Iris pigment epithelial cell (primary cell): ENCODE measurements at places on chromosomes 11 and 22.

- DNase-seq = no peak
These were observed 264.7 kb upstream of the B3GAT1 start for GRCh38 chr11:134676516-134677287.

- peak; percentile 26 for DNase-seq
These were observed 60.0 kb downstream of the SPECC1L start for GRCh38 chr22:24330636-24331035.

- no peak for DNase-seq
These were observed 38.8 kb downstream of the IRAG1 start for GRCh38 chr11:10654811-10655150.

DNA sequence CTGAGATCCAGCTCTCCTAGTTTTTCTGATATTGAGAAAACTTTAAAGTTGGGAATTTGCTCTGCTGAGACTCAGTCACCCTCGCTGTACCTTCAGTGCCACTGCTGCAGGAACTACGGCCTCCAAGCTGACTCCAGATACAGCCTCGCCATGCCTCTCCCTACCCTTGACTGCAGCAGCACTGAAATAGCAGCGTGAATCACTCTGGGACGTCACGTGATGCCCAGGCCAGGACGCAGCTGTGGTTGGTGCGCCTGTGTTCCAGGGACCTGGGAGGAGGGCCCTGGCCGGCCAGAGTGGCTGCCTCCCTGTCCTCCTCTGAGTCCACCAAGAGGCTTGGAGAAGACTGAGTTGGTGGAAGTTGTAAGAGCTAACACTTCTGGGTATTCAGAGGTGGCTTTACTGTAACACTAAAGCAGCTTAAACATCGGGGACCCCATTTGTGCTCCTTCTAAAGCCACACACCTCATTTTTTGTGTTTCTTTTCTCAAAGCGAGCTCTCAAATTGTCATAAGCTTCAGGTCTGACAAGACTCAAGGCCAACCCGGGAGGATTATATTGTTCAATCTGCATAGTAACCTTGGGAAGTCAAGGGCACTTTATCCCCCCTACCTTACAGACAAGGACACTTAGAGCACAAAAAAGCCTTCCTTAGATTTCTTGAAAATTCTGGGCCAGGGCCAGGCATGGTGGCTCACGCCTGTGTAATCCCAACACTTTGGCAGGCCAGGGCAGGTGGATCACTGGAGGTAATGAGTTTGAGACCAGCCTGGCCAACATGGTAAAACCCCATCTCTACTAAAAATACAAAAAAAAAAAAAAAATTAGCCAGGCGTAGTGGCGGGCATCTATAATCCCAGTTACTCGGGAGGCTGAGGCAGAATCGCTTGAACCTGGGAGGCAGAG lies 4.2 kb upstream of the STIP1 start:
- DNase-seq = peak; percentile 94

DNA sequence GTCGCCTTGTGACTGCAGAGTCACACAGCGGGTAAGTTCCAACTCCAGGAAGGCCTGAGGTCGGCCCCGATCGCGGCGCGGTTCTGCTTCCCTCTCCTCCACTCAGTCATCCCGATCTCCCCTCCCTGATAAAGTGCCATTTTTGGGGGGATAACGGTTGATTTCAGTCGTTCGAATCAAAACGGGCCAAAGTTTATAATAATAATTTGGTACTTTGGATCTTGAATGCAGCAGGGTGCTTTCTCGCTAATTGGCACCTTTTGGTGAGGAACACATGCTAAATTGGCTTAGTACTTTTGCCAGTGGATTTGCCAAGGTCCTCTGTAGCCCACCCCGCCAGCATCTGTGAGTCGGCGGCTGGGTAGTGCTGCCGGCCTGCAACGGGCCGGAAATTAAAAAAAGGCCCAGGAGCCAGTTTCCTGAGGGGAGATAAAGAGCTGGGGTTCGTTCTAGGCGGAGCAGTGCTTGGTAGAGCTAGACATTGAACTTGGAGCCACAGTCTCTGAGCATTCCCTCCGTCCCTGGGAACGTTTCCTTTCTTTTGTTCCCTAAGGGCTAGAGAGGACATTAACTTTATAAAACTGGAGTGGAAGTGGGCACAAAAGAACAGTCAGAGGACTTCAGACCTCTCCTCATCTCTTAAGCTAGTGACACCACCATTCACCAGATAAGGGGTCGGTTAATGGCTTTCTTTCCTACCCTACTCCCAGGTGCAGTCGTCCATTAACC lies 997 bp downstream of the UBE2L3 start:
- peak; percentile 52 for DNase-seq

DNA sequence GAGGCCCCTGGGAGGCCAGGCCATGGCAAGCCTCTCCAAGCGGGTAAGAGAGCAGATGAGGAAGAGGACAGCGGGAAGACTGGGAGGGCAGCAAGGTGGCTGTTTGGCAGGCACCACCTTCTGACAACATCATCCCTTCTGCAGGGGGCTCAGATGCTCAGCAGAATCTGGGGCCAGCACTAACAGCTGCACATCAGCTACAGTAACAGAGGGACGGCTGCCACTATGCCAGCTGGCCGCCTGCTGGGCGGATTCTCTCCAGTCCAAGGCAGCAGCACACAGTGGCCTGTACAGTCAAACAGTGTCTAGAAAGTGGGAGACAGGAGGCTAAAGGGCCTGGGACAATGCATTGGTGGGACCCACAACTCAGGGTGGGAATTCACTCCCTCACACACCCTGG lies 10.7 kb upstream of the TXN2 start:
- DNase-seq = no peak

DNA sequence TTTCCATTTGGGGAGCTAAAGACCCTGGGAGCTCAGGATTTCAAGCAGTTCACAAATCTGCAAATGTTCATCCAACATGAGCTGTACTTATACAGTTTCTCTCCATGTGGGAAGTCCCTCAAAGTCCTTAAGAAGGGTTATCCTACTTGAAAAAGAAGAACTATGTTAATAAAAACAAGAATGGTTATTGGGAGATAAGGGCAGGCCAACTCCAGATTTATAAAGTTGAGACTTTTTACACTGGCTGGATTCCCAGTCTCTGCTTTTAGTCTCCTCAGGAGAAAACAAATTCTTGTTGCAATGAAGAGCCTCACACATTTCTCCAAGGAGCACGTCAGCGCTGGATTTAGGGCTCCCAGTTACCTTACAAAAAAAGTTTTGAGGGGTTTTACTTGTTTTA lies 34.2 kb upstream of the CTTN start:
- DNase-seq = peak; percentile 19

GRCh38 chr11:68610452-68611116 lies 73.8 kb upstream of the GAL start:
- peak; percentile 17 for DNase-seq

GRCh38 chr11:122711831-122712381 lies 56.4 kb downstream of the UBASH3B start:
- no peak for DNase-seq

DNA sequence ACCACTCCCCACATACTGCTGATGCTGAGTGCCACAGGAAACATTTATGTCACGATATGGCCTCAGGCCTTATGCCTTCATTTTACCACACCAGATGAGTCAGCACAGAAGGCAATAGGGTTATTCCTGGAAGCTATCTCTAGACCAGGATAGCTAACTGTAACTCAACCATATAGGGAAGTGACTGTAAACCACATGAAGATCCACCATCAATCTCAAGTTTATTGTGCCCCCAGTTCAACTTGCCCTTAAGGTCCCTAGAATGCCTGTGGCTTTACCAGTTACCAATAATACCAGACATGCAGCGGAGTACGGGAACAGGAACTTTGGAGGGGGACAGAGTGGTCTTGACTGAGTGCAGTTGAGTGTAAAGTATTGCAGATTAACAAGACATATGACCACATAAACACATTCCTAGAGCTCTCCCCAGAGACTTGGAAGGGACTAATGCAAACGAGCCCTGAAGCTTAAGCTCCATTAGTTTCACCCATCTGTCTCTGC lies 180.9 kb downstream of the KIF18A start:
- peak; percentile 89 for DNase-seq

- no peak for DNase-seq
These were observed 6.3 kb downstream of the FGF3 start for GRCh38 chr11:69812946-69813345.

DNA sequence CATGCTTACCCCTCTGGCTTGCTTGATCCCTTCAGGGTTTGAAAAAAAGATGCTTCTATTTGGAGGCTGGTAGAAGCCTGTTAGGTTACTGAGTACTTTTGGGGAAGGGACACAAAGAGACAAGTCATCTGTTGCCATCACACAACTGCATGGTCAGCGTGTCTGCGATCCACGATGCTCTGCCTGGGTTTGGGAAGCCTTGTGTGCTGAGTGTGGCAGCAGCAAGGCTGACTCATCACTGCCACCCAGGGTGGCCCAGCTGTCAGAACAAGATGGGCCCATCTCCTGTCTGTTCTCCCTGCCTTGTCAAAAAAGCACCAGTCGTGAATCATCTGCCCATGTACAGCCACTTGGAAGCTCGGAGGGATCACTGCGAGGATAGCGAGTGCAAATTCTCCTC lies 26.2 kb downstream of the UBASH3B start:
- DNase-seq = no peak

DNA sequence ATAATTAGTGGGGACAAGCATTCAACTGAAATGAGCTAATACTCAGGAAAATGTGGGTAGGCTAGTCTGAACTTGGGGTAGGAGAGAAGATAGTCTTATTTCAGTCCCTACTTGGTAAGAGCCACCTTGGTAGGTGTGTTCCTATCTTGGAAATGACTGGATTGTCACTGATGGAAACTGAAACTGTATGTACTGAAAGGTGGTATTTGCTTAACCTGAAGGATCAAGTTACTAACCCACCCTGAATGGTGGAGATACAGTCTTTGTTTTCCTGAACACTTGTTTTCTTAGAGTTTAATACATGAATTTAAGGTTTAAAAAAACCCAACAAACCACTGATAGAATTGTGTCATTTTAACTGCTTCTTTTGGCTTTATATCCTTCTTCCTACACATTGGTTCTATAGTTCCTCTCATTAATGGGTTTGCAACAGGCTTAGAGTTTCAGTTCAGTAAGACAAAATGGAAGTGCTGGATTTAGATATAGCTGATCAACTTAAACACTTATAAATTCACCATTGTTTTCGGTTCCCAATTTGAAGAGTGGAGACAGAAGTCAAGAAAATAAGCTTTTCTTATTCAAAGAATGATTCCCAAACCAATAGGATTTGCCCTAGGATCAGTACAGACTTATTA lies 4.2 kb downstream of the FAR1 start:
- DNase-seq = no peak

DNA sequence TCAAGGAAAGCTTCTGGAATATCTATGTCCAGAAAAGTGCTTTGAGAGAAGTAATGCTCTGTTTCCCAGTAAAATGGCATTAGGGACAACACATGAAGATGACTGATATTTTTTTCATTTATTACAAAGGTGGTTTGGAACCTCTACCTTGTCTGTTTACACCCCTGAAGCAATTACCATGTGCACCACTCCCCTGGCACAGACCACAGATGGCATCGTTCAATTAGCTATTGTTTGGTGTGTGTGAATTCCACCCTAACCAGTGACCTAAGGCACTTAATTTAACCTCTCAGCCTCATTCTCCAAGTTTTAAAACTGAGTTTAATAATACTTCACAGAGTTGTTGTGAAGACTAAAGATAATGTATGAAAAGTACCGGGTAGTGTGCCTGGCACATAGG lies 127.6 kb upstream of the BMAL1 start:
- DNase-seq = no peak

GRCh38 chr11:65888163-65888814 lies at the start of gene FIBP:
TSS of gene FIBP (minus strand) at chr11:65888471. CDS start at chr11:65888418, 53 bp downstream.
- DNase-seq = peak; percentile 98

DNA sequence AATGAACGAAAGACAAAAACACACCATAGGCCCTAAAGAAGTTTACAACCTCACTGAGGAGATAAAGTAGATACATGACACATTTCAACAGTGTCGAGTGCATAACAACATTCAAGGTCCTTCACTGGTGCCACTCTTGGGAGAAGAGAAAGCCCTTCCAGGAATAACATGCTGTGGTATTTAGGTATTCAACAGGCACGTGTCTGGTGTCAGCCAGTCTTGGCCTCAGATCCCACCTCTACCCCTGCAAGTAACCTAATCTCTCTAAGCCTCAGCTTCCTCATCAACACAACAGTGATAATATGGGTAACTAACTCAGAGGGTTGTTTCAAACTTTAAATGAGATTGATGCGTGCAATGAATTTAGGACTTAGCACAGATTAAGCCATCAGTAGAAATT lies 235.0 kb upstream of the ZC3H12C start:
- DNase-seq = peak; percentile 13

DNA sequence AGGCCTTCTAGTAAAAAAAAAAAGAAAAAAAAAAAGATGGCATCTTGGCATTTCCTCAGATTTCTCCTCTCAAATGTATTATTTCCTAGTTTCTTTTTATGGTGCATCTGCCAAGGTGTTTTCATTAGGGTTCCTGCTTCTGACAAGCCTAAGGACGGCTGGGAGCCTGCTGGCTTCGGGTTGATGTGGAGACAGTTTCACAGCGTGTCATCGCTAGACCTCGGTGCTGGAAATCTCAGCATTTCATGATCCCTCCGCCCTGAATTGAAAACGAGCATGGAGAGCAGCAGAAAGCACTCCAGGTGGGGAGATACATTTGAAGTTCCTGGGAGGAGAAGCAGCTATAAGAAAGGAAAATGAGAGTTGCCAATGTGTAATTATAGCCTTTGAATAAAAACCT lies 283.9 kb upstream of the CNTN5 start:
- DNase-seq = no peak

DNA sequence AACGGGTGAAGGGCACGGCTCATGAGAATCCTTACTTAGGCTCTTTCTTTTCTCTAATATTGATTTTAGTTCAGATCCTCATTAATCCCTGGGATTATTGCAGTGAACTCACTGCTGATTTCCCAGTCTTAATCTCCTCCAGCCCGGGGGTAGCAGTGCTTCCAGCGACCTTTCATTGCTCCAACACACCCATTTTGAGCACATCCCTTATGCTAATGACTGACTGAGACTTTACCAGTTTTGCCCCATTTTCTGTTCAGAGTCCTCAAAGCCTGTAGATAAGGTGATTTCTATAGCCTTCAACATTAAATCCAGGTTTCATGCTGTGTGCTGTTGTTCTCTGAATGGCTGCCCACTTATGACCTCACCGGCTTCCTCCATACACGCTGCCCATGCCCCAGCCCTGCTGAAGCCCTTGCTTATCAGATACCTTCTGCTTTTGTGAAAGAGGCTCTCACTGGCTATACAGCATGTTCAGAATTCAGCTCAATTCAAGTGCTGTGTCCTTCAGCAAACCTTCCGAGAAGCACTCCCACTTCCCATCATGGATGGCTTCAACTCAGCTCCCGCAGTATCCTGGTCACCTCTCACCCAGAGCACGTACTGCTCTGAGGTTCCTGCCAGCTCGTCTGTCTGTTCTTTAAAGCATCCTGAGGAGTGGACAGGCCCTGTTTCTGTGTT lies 49.0 kb downstream of the PPFIA1 start:
- DNase-seq = no peak

- peak; percentile 99 for DNase-seq
These were observed 67.7 kb downstream of the BCL2L13 start for GRCh38 chr22:17705951-17706900.

DNA sequence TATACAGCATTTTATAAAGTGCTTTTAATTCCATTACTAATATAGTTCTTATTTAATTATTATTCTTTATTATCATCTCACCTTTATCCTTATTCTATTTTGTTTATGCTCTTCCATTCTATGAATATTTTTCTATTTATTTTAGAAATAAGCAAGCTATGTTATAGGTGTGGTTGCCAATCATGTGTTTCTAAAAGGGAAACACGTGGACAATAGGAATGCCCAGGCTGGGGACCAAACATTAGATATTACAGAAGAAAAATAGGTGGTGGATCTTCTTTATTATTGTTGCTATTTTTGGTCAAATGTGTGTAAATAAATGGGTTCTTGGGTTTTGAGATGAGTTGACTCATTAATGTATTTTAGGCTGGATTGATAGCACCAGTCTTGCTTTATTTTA lies 438.3 kb downstream of the RAB38 start:
- no peak for DNase-seq
